ENCODE measurements at places on chromosomes 1 and 21. TPM values are rescaled to one million over a fixed set of nuclear protein-coding genes. Genes with fewer than 3 reads are reported as not detected.

Gene LDLRAD1
- polyA plus RNA-seq = not detected

Gene C8B
- not detected for polyA plus RNA-seq

Gene YOD1
- 3.9 TPM for polyA plus RNA-seq

Gene KRTAP19-4
- not detected for polyA plus RNA-seq

Gene HRNR
- polyA plus RNA-seq = not detected

Gene SPRR2A
- polyA plus RNA-seq = 0.43 TPM

Gene TNFSF18
- polyA plus RNA-seq = not detected

Gene KIF21B
- polyA plus RNA-seq = 4.6 TPM

Gene RIPK4
- 2.5 TPM for polyA plus RNA-seq

DNA sequence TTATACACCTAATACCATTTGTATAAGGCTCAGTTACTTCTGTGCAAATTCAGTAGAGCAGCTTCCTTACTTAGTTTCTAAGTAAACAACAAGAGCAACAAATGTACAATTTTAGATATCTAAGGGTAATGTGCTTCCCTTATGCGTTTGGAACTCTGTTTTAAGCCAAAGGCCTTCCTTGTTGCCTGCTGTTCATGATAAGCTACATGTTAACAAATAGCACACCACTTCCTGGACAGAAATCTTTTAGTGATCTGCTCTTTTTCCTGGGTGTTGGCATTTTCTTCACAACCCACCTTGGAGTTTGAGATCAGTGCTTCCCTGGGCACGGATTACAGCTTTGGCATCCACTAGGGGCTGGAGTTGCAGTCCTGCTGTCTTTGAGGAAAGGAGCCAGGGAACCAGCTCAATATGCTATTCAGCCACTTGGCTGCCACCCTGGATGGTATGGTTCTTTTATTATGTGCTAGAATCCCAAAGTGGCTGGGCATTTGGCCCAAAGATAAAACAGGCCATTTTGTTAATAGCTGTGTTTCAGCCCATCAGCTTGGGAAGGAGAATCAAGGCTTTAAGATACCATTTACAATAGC, 55.6 kb upstream of the ADAR start:
- no peaks in the 10 kb centered on the region for H3K36me3 ChIP-seq
- H3K27ac ChIP-seq = no peak overlapping the region
- no peaks in the 10 kb centered on the region for H3K27me3 ChIP-seq

- no peaks in the 10 kb centered on the region for H3K36me3 ChIP-seq
- H3K4me1 ChIP-seq = no peaks in the 10 kb centered on the region
- no peaks in the 10 kb centered on the region for H3K27me3 ChIP-seq
- H3K27ac ChIP-seq = no peak overlapping the region
- DNase-seq = no peak
Measured at GRCh38 chr1:167578939-167579521, 25.5 kb upstream of the CREG1 start.

DNA sequence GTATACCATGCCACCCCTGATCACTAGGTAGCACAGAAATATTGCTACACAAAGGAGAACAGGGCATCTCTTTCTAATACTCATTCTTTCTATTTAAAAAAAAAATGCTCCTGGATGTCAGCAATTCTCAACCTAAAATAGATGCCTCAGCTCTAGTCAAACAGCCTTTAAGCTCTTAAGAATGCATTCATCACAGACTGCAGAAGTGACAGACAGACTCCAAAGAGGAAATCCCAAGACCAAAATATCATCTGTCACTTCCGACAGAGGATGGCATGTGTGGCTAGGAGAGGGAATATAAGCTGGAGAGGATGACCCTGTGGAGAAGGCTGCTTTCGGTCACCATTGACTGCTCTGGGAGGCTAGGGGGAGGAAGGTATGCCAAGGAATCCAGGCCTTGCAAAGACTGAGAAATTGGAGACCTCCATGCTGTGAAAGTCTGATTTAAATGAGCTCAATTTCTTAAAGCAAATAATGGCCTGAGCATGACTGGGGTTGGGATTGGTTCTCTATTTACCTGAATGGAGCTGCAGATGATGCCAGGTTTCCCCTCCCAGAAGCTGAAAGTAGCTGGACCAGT, 277.4 kb downstream of the BRINP2 start:
- H3K36me3 ChIP-seq = no peaks in the 10 kb centered on the region
- H3K4me1 ChIP-seq = peaks cover 7% of the 10 kb centered on the region
- H3K27ac ChIP-seq = no peak overlapping the region
- no peak for DNase-seq
- no peak overlapping the region for H3K4me3 ChIP-seq

GRCh38 chr1:171740987-171741871, 636 bp downstream of the VAMP4 start:
- peaks cover 43% of the 10 kb centered on the region for H3K4me1 ChIP-seq
- H3K27ac ChIP-seq = peak overlapping the region; percentile 96
- no peaks in the 10 kb centered on the region for H3K36me3 ChIP-seq
- H3K4me3 ChIP-seq = peak overlapping the region; percentile 97
- DNase-seq = peak; percentile 52
- no peaks in the 10 kb centered on the region for H3K27me3 ChIP-seq

DNA sequence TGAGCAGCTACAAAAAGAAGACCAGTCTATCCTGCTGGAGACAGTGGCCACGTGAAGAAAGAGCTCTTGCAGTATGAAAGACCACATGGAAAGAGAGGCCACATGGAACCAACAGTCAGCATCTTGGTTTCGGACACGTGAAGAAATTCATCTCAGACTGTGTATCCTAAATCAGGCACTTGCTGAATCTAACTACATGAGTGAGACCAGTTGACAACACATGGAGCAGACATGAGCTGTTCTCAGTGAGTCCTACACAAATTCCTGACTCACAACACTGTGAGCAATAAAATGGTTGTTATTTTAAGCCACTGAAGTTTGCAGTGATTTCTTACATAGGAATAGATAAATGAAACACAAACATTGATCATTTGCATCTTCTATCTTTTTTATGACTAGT, 2.4 kb upstream of the TAF1A start:
- no peaks in the 10 kb centered on the region for H3K27me3 ChIP-seq
- no peak overlapping the region for H3K27ac ChIP-seq
- no peak for DNase-seq
- H3K4me1 ChIP-seq = peaks cover 12% of the 10 kb centered on the region

DNA sequence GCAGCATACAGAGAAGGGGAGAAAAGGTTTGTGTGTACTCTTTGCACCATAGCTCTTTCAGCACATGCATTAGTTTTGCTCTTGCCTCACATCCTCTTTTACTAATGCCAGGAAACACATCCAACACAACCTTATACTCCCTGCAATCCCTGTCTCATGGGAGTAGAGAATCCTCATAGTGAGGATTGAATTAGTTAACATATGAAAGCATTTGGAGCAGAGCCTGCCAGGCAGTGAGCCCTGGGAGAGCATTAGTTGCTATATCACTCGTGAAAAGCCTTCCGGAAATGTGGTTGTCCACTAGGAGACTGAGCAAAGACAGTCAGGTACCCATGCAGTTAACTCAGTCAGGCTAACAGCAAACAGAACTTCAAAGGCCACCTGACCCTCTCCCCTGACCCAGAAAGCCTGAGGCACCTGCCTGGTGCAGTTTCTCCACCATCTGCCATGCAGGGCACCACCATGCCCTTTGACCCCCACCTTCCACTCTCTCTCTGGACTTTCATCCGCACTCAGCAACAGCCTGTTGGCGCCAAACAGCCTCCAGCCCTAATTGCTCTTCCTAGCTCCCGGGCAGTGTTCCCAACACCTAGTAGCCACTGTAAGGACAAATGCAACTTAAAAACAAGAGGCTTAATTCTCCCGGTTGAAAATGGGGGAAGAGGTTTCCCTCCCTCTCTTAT, 14.9 kb upstream of the AGT start:
- H3K4me3 ChIP-seq = no peak overlapping the region
- H3K36me3 ChIP-seq = no peaks in the 10 kb centered on the region
- peak; percentile 30 for DNase-seq
- H3K4me1 ChIP-seq = peaks cover 14% of the 10 kb centered on the region
- no peak overlapping the region for H3K27ac ChIP-seq

GRCh38 chr1:204746838-204747442, 61.4 kb upstream of the LRRN2 start:
- H3K4me3 ChIP-seq = no peak overlapping the region
- no peaks in the 10 kb centered on the region for H3K36me3 ChIP-seq
- peaks cover 15% of the 10 kb centered on the region for H3K4me1 ChIP-seq
- H3K27ac ChIP-seq = no peak overlapping the region

DNA sequence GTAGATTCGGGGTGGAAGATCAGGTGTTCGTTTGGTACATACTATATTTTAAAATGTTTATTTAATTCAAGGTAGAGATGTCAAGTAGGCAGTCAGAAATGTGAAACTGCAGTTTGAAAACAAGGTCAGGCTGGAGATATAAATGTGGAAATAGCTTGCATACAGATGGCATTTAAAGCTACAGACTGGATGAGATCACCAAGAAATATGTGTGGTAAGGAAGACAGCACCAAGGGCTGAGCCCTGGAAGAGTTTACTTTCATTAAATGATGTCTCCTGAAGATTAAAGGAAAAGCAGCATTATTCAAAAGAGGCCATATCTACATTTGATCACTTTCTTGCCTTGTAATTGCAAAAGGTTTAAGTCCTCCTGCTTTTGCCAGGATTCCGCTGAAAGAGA, 271.3 kb downstream of the PTBP2 start:
- H3K4me3 ChIP-seq = no peak overlapping the region
- no peak for DNase-seq
- H3K36me3 ChIP-seq = no peaks in the 10 kb centered on the region
- no peaks in the 10 kb centered on the region for H3K27me3 ChIP-seq
- no peaks in the 10 kb centered on the region for H3K4me1 ChIP-seq
- no peak overlapping the region for H3K27ac ChIP-seq

DNA sequence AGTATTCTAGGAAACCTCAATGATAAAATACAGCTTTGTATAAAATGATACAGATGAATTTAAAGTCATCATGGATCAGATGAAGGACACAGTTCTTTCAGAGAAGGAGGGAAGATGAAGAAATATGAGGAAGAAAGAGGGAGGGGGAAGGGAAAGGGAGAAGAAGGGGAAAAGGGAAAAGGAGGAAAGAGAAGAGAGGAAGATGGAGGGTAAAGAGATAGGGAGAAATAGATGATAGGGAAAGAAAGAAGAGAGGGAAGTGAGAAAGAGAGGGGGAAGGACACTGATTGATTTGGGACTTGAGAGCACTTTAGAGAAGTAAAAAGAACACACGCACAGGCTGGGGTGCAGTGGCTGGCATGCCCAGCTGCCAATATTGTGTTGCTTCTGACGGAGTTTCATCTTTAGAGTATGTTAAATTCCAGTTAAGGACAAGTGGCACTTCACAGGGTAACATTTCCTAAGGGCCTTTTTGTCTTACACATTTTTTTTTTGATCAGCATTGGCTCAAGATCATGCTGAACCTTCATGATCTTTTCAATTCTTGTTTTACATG, 235.9 kb upstream of the DMRTA2 start:
- H3K27ac ChIP-seq = no peak overlapping the region
- H3K36me3 ChIP-seq = no peaks in the 10 kb centered on the region
- H3K4me3 ChIP-seq = no peak overlapping the region

- no peak for DNase-seq
- H3K4me3 ChIP-seq = no peak overlapping the region
- no peak overlapping the region for H3K27ac ChIP-seq
- peaks cover 10% of the 10 kb centered on the region for H3K4me1 ChIP-seq
Measured at GRCh38 chr1:181712711-181713110, 229.4 kb downstream of the CACNA1E start.

DNA sequence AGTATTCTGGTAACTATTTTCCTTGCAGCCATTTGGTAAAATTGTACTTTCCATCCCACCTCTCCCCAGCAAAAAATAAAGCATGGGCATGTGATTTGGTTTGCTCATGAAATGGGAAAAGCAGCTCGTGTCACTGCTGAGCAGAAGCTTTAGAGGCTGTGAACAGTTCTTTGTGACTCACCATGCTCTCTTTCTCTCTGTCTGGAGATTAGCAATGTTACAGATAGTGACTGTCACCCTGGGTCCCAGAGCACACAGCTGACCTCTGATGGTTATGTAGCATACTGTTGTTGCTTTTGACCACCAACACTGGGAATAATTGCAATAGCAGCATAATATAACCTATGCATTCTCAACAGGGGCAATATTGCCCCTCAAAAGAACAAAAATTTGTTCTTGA, 70.6 kb downstream of the RGS2 start:
- H3K4me1 ChIP-seq = no peaks in the 10 kb centered on the region
- no peak overlapping the region for H3K4me3 ChIP-seq

DNA sequence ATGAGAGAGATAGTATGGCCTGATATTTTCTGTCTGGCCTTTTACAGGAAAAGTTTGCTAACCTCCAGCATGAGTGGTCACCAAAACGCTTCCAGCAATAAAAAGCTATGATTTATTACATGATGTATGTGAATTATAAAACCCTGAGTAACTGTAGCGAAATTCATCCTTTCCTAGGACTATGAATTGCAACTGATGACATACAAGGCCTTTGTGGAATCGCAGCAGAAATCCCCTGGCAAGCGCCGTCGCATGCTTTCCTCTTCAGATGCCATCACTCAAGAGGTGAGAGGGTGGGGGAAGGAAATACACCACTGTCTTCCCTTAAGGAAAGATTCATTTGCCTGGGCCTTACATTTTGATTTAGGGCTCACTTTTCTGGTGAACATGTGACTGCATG, 117.9 kb downstream of the MACF1 start:
- H3K4me3 ChIP-seq = no peak overlapping the region
- H3K27me3 ChIP-seq = no peaks in the 10 kb centered on the region
- H3K36me3 ChIP-seq = peaks cover 78% of the 10 kb centered on the region
- DNase-seq = no peak

DNA sequence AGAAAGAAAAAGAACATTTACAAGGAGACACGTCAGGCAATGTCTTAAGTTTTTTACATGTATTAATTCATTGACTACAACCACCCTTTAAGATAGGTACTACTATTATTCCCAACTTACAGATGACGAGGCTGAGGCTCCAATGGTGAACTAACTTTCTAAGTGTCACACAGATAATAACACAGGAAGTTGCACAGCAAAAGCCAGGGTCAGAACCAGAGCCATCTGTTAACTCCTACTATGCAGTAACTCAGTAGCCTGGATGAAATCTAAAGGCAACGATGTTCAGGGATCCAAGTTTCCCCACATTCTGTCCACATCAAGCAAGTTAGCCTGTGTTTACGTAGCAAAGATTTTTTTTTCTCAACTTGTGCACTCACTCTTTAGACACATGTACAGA, 371.7 kb downstream of the PTPRC start:
- H3K27ac ChIP-seq = no peak overlapping the region
- no peaks in the 10 kb centered on the region for H3K4me1 ChIP-seq
- H3K36me3 ChIP-seq = no peaks in the 10 kb centered on the region
- no peaks in the 10 kb centered on the region for H3K27me3 ChIP-seq

Data from GM23338 (cell line).